Mucosa of gallbladder (tissue), 1 donor: ENCODE measurements at places on chromosomes 7 and 10.

DNA sequence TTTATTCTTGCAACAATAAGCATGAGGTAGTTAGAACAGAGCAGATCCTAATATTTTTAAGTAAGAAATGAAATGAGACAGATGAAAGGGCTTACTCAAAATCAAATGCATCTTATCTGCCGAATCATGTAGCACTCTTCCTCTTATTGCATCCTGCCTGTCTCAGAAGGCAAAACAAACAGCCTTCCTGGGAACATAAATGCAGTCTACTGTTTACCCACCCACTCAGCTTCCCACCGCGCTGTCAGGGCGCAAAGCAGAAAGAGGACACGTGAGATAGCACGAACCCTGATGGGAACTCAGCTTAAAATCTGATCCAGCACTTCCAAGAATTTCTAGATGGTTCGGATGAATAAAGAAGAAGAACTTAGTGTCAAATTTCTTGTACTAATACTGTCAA lies 114.4 kb upstream of the CDK1 start:
- DNase-seq, result no peak

GRCh38 chr10:84176836-84177474 lies 3.4 kb downstream of the GPR15LG start:
- no peak for DNase-seq

- DNase-seq, result no peak
These were observed 6.7 kb downstream of the PRKAG2 start for GRCh38 chr7:151869968-151870918.

DNA sequence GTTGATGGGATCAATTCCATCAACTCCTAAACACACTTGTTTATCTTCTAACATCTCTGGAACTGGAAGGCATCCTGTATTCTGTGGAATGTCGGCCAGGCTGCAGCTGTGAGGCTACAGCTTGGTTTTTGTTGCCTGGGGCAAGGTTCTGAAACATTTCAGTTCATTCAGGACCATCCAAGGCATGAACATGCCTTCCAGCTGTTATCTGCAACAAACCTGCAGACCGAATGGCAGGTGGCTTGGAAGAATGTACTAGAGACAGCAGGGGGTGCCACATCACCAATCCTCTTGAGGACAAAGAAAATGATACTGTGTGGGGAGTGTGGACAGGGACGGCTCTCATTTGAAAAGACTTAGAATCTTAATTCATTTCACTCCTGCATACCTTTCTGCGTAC lies 12.4 kb downstream of the PAPOLB start:
- DNase-seq, result no peak

DNA sequence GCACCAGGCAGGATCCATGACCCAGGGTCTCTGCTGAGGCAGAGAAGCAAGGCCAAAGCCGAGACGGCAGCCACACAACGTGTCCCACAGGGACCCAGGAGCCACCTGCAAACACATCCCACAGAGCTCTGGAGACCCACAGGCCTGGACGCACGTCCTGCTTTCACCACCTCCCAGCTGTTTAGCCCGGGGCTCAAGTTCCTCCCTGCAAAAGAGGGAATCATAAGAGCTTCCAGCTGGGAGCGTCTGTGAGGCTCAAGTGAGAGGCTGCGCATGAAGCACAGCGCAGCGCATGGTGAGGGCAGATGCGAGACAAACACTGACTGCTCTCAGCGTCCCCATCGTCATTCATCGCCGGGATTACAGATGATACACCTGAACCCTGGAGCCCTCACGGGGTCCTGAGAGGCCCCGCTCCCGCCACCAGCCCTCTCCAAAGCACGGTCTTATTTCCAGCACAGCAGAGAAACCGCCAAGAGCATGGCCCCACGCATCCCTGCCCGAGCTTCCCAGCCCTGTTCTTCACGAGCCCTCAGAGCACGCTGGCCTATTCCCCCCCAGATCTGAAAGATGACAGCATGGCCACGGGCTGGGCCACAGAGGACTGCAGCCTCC lies 88.7 kb downstream of the MAD1L1 start:
- no peak for DNase-seq

DNA sequence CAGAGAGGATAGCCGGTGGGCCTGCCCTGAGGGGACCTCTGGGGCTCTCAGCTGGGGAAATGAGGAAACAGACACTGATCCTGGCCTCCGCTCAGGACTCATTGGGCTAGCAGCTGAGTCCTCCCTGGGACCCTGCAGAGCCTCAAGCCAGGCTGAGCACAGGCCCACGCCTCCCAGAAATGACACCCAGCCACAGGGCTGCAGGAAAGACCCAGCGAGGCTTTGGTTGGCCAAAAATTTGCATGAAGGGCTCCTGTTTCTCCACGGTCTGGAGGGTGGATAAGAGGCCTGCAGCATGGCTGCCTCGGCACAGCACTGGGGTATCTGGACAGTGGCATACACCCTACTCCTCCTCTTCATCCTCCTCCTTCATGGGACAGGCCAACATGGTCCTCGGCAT lies 60.4 kb downstream of the ZNF33B start:
- no peak for DNase-seq

DNA sequence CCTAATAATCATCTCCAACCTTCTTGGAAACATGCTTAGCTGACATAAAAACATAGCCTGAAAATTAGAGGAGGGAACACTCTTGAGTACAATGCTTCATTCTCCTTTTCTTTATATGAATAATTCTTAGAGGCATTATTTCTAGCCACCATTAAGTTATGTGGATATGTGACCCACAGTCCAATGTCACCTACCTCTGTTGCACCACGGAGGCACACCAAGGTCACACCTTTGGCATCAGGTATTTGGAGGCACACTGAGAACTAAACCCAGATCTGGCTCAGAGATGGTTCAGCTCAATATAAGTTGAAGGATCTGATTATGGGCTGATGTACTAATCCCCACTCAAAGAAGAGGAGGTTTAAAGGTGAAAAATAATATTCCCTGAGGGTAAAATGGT lies 385.1 kb downstream of the POM121L12 start:
- DNase-seq, result no peak

DNA sequence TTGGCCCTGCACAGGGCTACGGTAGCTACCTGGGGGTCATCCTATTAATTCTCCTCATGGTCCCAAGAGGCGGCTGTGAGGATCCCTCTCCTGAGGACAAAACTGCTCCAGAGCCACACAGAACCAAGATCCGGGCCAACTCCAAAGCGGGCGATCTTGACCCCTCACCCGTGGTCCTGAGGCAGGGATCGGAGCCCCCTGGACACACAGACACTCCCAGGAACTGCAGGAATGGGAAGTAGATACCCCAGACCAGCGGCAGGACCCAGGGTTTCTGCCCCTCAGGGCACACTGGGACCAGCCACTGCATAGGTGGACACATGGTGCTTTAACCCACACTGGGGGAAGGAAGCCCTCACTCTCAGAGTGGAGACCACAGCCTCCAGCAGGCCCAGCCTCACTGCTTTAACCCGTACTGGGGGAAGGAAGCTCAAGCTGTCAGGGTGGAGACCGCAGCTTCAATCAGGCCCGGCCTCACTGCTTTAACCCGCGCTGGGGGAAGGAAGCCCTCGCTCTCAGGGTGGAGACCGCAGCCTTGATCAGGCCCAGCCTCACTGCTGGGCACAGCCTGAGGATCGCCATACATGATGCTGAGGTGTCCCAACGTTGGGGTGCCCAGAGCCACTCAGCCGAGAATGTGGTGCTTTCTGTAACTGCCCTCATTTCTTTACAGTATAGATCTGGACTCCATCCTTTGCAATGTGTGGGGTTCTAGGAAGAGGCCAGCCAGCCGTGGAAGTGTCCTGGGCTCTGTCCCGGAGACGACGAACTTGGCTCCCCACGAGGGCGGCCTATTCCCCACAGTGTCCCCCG lies 60.1 kb downstream of the DIP2C start:
- no peak for DNase-seq

DNA sequence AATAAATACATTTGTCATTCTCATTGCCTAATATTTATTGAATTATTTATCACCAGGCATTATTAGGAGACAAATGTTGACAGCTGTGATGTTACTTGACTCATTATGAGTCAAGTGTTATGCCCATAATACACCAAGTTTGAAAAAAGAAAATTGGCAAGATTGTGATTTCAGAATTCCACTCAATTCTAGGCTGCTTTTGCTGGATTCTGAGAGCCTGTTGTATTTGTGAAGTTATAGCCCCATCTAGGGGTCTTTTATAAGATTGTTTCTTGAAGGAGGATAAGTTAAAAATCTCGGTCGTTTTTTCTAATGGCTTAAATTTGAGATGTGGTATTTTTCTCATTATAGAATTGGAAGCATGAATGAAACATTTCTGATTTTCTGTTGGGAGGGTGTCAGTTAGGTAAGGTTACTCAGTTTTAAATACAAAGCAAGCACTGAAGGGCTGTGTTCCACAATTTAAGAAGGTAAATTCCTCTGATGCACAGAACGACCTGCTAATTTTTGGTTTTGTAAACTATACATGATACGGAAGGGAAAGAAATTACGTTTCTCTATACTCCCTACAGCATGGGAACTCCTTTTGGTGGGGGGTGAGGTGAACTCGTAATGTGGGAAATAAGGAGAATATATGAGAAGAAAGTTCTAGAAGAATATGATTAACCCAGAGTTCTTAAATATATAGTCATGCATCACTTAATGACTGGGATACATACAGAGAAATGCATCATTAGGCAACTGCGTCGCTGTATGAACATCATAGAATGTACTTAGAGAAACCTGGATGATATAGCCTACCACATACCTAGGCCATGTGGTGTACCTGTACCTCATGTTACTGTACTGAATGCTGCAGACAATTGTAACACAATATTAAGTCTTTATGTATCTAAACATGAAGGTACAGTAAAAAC lies 2.6 kb downstream of the STK31 start:
- DNase-seq, result no peak

DNA sequence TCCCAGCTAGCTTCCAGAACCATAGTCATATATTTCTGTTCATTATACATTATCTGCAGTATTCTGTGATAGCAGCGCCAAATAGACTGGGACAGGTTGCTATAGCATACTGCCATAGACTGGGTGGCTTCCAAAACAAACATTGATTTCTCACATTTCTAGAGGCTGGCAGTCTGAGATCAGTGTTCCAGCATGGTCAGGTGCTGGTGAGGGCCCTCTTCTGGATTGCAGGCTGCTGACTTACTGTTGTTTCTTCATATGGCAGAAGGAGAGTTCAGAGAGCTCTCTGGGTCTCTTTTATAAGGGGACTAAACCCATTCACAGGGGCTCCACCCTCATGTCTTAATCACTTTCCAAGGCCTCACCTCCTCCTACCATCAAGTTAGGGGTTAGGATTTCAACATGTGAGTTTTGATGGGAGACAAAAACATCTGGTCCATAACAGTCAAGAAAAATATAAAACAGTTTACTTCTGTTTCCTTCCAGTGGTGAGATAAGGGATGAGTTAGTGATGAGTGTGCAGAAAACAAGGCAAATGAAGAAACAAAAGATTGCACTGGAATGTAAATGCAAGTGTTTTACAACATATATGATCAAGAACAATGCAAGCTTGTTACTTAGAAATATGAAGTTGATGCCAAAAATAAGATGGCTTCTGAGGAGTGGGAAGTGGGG lies 399.0 kb upstream of the C7orf33 start:
- peak; percentile 14 for DNase-seq

GRCh38 chr10:111390813-111391563 lies 314.2 kb downstream of the ADRA2A start:
- no peak for DNase-seq

- no peak for DNase-seq
These were observed 188.4 kb upstream of the AGK start for GRCh38 chr7:141362580-141363435.

DNA sequence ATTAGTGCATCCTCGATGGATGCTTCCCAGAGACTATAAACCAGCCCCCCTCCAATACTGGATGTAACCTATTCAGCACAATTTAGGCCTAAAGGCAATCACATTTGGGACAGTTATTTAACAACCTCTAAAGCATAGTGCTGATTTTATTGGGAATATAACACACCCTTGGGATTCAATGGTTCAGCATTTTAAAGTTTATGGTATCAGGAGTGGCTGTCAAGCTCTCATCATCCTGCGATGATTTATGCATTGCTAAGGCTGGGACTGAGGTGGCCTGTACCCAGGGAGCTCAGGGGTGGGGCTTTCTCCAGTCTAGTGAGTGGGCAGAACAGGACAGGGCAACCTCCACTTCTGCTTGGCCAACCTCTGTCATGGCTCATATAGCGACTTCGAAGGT lies 464.9 kb downstream of the INHBA start:
- DNase-seq, result no peak
